ENCODE measurements at places on chromosomes 11 and 22. TPM values are rescaled to one million over a fixed set of nuclear protein-coding genes. Genes with fewer than 3 reads are reported as not detected.

The NRGN gene
- total RNA-seq = 2.7 TPM

GRCh38 chr11:119776651-119777050 lies 47.7 kb upstream of the NECTIN1 start:
- DNase-seq = no peak

GRCh38 chr11:128985880-128986279 lies 43.2 kb upstream of the TP53AIP1 start:
- no peak for DNase-seq

DNA sequence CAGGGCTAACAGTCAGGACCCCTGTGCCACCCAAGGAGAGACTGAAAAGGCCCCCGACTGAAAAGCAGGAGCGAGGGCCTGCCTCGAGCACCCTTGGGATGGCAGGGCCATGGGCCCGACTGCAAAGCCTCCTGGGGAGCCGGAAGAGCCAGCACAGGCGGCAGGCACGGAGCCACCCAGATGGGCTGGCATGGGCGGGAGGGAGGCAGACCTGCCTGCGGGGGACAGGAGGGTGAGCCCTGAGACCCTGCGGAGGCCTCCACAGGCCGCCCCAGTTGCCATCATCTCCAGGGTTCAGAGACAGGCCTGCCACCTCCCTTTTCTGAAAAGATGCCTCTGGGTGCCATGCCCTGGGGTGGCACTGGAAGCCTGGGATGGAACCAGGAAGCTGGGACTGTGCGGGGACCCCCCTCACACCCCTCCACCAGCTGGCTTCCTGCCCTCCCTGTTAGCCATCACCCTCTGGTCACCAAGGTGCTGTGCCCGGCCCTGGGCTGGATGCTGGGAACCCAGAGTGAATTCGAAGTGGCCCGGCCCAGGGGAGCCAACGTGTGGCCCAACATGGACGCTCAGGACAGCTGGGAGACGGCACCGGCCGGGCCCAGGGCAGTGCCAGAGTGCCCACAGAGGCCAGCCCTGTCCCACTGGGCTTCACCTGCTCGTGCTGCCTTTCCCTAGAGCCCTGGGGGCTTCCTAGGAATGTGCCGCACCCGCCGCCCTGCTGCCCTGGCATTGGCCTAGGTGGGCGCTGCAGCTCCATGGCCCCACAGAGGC lies 13.8 kb downstream of the TSPAN32 start:
- DNase-seq = no peak

DNA sequence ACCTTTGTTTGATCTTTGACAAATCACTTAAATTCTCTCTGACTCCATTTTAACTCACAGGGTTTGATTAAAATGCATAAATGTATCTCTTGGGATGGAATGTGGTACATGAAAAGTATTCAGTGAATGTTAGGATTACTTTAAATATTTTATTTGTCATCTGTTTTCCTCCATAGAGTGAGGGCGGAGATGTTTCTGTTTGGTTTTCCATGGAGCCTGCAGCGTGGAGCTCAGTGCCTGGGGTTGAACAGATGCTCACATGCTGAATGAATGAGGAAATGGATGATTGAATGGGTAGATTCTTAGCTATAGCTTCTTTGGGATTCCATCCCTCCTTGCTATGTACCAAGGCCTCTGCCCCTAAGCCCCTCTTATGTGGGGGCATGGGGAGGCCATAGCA lies 10.0 kb downstream of the TSPAN18 start:
- DNase-seq = no peak

The C22orf23 gene
- not detected for total RNA-seq

The AP2A2 gene
- total RNA-seq = 89.1 TPM
